ENCODE measurements at places on chromosomes 6 and 20.

- no peak for DNase-seq
Observed at GRCh38 chr6:160013987-160014868, 45.3 kb downstream of the IGF2R start.

GRCh38 chr20:50540620-50541605 lies 30.7 kb downstream of the PTPN1 start:
- peak; percentile 14 for DNase-seq

DNA sequence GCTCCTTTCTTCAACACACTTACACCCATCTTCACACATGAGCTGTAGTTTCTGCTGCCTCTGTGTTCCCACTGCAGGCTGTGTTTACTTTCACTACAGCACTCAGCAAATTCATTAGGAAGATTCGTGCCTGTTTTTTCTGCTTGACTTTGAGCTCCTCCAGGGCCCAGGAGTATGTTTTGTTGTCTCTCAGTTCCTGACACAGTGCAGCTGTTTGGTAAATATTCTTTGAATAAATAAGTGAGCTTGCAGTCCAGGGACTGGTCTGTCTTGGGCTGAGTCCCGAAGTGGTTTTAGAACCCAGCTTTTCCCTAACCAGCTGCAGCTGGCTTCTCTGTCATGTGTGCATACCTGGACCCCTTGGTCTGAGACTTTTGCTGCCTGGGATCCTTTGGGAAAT lies 46.6 kb upstream of the CCN6 start:
- no peak for DNase-seq

GRCh38 chr6:35647400-35647799 lies 41.3 kb downstream of the FKBP5 start:
- no peak for DNase-seq

GRCh38 chr6:134609716-134610261 lies 291.9 kb upstream of the SGK1 start:
- DNase-seq = no peak

DNA sequence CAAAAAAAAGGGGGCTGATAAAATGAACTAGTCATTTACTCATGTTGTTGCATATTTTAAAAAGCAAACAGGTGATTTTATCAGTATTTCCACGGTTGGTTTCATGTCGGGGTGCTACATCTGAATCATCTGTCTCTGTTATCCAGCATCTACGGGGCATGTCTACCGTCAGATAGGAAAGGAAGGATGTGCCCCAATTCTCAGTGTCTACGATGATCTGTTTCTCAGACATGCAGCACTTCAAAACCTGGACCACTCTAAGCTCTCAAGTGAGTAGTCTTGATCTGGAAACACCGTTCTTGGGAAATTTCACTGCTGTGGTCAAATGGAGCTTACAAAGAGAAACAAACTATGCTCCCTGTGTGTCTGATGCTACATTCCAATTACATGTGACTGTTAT lies 240.3 kb upstream of the TAB2 start:
- no peak for DNase-seq

GRCh38 chr6:116157391-116157790 lies 31.5 kb upstream of the COL10A1 start:
- DNase-seq = no peak

GRCh38 chr6:131381709-131382093 lies 191.3 kb upstream of the ARG1 start:
- DNase-seq = no peak

DNA sequence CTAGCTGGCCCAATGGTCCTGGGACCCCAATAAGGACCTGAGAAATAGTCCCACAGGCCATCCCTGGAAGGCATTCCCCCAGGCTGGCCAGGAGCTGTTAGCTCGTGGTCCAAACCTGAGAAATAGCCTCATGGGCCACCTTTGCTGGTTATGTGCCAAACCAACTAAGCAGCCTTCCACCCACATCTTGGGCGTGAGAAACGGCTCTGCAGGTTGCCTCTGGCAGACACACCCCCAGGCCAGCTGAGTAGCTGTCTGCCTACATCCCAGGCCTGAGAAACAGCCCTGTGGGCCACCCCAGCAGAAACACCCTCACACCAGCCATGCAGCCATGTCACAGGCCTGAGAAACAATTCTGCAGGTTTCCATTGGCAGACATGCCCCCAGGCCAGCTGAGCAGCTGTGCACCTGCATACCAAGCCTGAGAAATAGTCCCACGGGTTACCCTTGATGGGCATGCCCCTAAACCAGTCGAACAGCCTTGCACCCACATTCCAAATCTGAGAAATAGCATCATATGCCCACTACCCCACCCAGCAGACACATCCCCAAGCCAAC lies 567.8 kb upstream of the ID4 start:
- DNase-seq = no peak

DNA sequence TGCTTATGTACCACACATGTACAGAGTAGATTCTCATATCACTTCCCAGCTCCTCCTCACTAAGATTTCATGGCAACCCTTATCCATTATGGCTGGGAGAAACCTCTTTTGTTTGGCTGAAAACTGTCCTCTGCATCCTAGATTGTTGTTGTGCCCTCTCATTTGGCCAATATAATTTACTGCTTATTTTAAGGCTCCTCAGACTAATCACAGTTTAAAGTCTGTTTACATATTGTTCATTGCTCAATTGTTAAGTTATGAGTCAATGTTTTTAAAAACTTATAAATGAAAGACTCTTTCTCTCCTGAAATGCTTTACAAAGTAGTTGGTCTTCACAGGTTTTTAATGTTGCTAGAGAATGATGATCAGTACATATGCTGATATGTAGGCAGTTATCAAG lies 57.3 kb downstream of the FAM83B start:
- no peak for DNase-seq

DNA sequence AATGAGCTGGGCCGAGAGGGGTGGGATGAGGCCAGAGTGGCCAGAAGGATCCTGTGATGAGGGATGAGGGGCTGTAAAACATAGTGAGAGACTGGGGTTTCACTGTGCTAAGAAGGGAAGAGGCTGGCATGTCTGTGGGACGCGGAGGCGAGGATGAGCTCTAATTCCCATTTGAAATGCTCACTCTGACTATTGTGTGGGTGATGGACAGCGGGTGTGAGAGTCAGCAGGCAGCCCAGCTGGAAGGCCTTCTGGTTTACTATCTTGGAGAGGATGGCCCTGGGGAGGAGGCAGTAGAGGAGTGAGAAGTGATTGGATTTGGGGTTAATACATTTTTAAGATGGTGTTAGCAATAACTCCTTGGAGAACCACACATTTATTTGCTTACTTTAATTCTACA lies 9.5 kb upstream of the MICA start:
- no peak for DNase-seq

DNA sequence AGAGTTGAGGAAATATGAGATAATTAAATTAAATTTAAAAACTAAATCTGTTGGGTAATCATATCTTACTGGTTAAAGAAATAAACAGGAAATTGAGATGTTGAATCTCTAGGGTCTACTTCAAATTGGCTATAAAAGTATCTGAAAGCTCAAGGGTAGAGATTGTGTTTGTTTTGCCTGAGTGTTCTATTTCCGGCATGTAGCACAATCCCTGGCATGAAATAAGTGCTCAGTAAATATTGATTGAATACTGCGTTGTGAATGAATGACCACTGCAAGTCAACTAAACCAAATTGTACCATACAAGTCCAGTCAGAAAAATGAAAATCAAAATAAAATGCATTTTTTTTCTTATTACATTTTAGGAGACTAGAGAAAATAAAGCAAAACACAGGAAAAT lies 709.8 kb downstream of the EPM2A start:
- no peak for DNase-seq

GRCh38 chr20:9573335-9574151 lies 59.2 kb downstream of the LAMP5 start:
- peak; percentile 73 for DNase-seq

- DNase-seq = peak; percentile 60
Observed at GRCh38 chr20:47493175-47493962, 8.3 kb upstream of the NCOA3 start.

- DNase-seq = no peak
Observed at GRCh38 chr20:44587035-44587980, 4.9 kb downstream of the PKIG start.

GRCh38 chr6:141307309-141307998 lies 825.3 kb upstream of the GJE1 start:
- DNase-seq = no peak

- DNase-seq = no peak
Observed at GRCh38 chr6:105137388-105137787, 42.4 kb downstream of the POPDC3 start.

DNA sequence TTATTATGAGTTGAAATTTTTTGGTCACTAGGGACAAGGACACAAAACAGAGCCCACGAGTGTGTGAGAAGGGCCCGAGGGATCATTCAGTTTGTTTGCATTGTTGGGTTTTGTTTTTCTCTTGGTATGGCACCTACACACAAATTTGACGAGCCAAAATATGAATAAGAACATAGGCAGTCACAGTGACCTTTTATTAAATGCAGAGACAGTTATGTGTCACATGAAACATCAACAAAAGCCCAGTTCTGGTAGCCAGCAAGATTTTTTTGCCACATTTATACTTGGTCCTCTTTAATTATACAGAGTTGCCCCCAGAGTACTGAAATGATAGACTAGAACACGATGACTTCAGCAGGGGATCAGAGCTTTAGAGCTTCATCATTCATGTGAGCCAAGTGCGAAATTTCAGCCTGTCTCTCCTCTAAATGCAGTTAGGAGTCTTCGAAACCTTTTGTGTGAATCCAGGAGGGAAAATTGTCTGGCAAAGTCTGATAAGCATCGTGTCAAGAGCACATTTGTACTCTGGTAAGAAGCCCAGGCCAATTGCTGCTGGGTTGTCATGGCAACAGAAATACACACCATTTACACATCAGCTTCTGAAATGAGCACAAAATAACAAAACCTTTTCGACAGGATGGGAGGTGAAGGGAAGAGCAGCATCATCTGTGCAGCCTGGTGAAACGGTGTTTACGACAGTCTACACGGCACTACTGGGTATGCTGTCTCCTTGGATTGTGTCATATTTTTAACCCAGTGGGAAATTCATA lies 79.2 kb upstream of the RIPOR2 start:
- DNase-seq = no peak

- no peak for DNase-seq
Observed at GRCh38 chr20:43571771-43572170, 12.9 kb downstream of the SGK2 start.

- no peak for DNase-seq
Observed at GRCh38 chr20:1565461-1565860, 8.0 kb upstream of the SIRPD start.

GRCh38 chr6:151257985-151258445 lies 18.2 kb downstream of the AKAP12 start:
- no peak for DNase-seq

DNA sequence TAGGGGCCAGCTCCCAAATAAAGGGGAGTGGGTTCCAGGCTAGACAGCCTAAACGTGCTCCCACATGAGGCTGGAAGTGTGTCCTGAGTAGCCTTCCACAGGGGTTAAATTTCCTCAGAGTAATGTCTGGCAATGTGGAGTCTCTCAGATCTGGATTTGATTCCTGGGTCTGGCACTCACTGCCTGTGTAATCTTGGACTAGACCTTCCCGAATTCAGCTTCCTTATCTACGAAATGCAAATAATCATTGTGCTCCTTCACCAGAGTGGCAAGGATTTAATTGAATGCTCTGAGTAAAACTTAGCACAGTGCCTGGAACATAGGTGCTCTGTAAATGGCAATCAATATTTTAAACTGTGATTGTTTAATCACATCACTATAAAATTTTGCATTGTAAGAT lies 114.4 kb downstream of the SLX4IP start:
- no peak for DNase-seq

DNA sequence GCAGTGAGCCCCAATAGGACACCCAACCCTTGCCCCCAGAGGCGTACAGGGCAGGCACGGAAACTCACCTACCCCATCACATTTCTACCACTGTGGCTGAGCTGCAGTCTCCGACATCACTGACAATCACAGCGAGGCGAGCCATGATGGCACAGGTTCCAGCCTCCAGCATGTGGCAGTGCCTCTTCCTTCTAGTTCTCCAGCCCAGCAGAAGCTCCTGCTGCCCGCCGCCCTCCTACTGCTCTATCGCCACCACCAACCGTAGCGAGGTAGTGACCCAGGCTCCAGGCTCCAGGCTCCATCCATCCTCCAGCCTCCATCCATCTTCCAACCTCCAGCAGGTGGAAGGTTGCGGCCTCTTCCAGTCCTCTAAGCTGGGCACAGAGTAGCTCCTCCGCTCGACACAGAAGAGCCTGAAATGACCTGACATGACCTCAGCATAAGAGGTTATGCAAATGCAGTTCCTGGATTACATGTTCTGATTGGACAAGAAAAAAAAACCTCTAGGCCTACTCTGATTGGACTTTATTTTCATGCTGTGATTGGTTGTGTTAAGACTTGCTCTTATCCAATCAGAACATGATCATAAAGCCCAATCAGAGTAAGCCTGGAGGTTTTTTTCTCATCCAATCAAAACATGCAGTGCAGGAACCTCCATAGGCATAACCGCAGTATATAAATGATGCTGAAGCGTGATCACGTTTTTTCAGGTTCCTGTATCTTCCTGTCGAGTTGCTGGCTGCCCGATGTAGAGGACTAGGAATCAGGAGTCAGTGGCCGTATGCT lies 438.9 kb upstream of the ZNF337 start:
- DNase-seq = no peak

- no peak for DNase-seq
Observed at GRCh38 chr20:46226602-46227001, 81.7 kb downstream of the CDH22 start.

- peak; percentile 28 for DNase-seq
Observed at GRCh38 chr6:36962874-36963273, 8.3 kb downstream of the PI16 start.

DNA sequence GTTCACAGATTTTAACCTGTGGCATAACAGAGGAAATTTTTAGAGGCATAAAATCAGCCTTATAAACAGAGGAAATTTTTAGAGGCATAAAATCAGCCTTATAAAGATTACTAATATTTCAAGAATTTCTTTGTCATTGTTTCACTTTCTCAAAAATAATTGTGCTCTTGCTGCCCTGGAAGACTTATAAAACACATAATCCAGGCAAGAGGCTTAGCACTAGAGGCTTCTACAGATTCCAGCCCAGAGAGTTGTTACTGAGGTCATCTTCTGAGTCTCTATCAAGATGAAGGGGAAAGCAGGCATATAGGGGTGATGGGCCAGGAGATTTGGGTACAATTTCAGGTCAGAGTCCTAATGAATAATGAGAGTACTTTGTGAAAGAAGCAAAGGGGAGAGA lies 85.7 kb downstream of the RFPL4B start:
- no peak for DNase-seq

DNA sequence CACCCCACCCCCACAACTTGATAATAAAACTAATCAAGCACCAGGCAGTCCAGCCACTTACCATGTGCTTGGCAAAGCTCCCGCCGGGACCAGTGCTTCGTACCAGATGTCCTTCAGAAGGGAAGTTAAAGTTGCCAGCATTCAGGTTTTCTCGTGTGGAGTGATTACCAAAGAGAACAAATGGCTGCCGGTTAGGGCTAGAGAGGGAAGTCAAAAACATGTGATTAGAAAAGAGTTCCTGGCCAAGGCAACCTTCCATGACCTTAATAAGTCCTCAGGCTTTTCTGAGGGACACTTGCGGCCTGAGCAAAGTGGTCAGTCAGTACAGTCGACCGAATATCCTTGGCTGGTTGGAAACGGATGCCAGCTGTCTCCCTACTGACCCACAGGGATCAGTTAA lies 67.0 kb downstream of the DNAAF9 start:
- DNase-seq = peak; percentile 75

All from G401 (cell line).